Brain microvascular endothelial cell (primary cell): ENCODE measurements at places on chromosomes 11 and 22.
A peak's percentile ranks its signal among the peaks of the same experiment; 100 is the strongest.

DNA sequence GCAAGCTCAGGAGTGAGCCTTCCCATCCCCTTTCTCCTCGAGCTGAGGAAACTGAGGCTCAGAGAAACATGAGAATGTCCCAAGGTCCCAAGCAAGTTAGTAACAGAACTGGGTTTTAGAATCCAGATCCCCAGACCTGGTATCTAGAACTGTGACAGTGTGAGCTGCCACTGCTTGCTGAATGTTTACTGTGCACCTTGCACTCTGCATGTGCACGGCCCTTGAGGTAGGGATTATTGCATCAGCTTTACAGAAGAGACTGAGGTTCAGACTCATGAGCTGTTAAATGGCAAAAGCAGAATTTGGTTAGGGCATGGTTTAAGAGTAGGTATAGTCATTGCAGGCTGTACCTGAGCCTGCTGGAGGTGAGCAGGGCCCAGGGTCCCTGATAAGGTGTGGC, 3.8 kb upstream of the MPPED1 start:
- no peak for DNase-seq

DNA sequence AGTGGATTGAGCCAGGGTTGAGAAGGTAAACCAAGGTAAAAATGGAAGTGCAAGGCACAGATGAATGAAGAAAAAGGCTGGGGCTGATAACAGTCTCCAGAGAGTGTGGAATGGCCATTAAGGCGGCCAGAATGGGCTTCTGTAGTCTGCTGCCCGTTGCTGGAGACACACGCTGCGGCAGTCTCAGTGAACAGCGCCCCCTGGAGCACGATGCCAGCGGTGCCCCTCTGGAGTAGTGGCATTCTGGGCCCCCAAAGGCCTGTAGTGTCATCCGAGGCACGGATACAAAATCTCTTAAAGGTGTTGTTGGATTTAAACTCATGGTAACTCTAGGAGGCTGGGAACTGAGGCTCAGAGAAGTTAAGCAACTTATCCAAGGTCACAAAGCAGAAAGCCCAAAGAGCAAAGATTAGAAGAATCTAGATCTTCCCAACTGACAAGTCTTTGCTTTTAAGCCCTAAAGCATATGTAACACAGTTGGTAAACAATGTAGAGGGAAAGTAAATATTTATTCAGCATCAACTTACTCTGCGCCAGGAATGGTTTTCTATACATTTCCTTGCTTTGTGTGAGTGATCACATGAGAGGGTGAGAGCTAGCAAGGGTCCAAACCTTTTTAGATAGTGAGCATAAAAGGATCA, 18.2 kb downstream of the KCNJ1 start:
- peak; percentile 57 for DNase-seq

- DNase-seq = no peak
Observed at GRCh38 chr22:23569716-23570115, 10.4 kb downstream of the IGLL1 start.

DNA sequence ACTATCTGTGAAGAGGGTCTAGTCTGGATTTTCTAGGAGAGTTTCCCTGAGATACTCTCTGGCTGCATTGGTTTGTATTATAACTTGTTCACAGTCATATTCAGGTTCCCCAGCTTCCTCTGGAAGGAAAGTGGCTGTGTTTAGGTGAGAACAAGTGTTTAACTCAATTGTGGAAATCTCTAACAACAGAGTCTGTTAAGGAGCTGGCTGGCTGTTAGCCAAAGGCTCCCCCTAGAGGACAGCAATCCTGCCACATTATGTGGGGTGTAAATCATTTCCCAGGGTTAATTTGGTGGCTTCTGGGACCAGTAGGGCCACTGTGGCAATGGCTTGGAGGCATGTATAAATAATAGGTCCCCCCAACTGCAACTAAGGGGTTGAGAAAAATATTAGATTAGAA, 18.4 kb downstream of the MS4A6E start:
- DNase-seq = peak; percentile 2

GRCh38 chr11:73216465-73216864, 1.6 kb upstream of the P2RY2 start:
- DNase-seq = no peak

DNA sequence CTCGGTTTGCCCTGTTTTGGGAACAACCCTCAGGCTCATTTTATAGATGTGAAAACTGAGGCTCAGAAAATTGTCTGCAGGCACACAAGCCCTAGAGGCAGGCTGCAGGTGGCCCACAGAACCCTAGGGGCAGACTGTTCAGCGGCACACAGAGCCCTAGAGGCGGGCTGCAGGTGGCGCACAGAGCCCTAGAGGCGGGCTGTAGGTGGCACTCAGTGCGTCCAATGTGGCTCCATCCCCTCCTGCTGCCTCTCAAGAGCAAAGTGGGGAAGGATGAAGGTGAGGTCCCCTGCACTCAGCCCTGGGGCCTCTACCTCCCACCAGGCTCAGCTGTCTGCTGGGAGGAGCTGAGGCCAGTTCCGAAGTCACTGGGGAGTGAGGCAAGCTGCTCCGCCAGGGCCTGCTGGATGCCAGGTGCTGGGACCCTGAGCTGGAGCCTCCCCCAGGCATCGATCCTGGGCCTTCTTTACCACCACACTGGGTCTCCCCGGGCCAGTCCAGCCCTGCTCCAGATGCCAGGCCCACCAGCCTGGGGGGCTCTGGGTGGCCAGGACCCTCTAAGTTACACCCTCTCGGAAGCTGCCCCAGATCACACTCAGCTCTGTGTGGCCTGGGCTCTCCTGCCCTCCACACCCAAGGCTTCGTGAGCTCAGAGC, 2.3 kb downstream of the ACY3 start:
- no peak for DNase-seq

GRCh38 chr22:24146791-24147353, 34.4 kb upstream of the SUSD2 start:
- peak; percentile 29 for DNase-seq

GRCh38 chr11:128764424-128765095, 70.7 kb downstream of the FLI1 start:
- no peak for DNase-seq

- DNase-seq = no peak
Observed at GRCh38 chr11:88183233-88183632, 8.0 kb upstream of the RAB38 start.

DNA sequence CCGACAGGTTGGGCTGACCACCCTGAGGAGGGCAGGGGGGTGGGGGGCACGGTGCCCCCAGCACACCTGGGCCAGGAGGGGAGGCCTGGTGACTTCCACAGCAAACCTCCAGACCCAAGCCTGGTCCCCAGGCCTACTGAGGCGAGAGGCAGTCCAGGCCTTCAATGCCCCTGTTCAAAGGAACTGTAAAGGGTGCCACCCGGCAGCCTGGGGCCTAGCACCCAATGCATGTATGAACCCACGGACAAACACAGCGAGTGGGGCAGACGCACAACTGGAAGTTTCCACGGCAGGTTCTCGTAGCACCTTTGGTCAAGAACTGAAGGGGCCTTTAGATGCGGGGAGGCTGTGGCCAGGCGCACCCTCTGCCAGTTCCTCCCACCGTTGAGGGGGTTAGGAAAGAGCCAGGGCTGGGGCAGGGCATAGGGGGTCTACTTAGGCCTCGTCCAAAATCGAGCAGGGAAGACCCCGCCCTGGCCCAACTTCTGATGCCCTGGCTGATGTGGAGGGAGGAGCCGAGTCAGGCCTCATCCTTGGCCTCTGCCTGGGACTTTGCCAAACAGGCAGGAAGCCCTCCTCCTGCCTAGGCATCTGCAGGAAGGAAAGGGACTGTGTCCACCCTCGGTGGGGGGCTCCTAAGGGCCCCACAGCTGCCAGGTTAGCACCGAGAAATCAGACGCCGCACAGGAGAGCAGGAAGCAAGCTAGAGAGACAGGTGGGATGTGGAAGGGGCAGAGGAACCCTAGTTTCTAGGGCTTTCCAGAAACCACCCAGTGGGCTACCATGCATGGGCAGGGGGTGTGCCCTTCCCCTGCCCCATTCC, 6.6 kb downstream of the CBX6 start:
- DNase-seq = no peak

- DNase-seq = peak; percentile 97
Observed at GRCh38 chr22:25747245-25747944, 5.4 kb downstream of the MYO18B start.

DNA sequence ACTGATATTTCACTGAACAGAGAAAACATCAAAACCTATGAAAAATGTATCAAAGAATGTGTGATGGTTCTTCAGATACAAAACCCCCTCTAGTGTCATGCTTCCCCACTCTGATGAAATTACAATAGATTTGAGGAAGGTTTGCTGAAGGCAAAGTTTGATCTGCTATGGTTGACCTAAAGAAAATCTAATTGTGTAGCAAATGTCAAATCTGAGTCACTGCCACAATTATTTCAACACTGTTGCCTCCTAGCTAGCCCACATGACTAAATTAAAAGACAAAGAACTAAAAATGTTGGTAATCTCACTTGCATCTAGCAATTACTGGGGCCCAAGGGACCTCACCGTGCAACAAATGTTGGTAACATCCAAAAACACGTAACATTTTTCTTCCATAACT, 728.0 kb downstream of the DLG2 start:
- no peak for DNase-seq

DNA sequence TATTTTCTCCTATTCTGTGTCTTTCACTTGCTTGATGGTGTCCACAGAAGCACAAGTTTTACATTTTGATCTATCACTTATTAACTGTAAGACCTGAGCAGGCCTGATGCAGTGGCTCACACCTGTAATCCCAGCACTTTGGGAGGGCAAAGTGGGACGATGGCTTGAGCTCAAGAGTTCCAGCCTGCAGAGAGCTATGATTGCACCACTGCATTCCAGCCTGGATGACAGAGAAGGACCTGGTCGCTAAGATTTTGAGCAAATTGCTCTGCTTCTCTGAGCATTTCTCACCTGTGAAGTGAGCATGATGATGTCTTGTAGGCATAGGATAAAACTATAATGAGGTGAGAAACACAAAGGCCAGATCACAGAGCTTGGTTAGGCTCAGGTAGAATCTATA, 6.7 kb downstream of the CCDC87 start:
- no peak for DNase-seq
